ENCODE measurements at places on chromosomes 5 and 9.

DNA sequence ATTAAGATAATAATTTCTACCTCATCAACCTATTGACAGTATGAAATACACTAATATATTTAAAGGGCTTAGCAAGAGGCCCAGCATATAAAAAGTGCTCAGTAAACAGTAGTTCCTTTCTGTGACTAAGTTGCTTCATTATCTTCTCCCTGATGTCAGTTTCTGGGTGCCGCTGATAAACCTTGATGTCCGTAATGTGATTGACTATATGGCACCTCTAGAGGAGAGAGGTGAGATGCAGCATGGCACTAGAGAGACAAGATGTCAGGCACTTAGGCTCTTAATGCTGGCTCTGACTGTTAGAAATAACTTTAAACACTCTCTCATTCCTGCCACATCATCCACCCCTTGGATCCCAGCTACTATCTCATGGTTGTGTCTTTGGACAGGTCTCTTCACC is 455.9 kb upstream of the KLF4 start:
- no peak for DNase-seq

- no peak for DNase-seq
Measured at GRCh38 chr5:118042076-118042475, 946.3 kb downstream of the DTWD2 start.

- DNase-seq, result no peak
Measured at GRCh38 chr9:72428329-72428728, 63.3 kb upstream of the ZFAND5 start.

DNA sequence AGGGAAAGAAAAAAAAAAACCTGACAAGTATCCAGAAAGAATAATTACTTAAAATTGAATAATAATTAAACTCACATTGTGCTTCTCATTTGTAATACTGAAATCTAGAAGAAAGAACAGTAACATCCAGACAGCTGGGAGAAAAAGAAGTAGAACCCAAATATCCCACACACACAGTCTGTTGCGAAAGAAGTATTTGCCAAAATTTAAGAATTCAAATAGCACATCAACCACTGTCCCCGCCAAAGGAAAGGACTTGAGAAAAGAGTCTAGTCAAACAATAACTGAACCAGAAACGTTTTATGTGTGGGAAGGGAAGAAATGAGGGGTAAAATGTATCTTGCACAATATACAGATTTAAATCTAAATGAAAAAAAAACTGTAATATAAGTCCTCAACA is 202.8 kb downstream of the MLLT3 start:
- DNase-seq, result no peak
